ENCODE measurements at places on chromosomes 12 and 14.

DNA sequence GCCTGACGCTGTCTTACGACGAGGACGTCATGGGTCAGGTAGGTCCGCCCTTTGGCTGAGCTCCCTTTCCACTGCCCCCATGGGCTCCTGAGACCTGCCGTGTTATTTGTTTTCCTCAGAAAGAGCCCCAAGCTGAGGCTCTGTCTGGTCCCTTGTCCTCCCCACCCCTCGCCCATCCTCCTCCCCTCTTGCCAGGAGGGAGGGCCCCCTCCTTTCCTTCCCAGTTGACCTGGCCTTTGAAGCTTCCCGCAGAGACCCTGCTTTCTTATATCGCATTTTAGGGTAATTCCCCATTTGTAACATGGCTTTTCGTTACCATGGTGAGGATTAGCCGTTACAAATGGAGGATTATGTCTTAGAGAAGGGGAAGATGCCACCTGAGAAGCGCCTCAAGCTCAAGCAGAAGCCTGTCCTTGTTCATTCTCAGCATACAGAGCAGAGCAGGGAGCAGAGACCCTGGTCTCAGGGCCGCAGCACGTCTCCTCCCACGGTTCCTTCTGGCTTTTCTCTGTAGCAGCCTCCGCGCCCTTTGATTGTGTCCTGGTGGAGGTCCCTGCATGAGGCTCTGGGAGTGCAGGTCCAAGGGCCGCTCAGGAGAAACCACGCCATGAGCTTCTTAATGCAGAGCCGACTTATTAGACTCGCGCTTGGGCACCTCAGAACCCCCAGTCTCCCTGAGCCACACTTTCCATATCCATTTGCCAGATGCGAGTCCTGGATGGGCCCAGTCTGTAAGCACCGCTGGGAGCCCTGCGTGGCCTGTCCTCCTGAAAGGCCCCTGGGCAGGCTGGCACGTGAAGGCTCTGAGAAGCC lies 47.2 kb downstream of the UBE3B start:
- DNase-seq: no peak

DNA sequence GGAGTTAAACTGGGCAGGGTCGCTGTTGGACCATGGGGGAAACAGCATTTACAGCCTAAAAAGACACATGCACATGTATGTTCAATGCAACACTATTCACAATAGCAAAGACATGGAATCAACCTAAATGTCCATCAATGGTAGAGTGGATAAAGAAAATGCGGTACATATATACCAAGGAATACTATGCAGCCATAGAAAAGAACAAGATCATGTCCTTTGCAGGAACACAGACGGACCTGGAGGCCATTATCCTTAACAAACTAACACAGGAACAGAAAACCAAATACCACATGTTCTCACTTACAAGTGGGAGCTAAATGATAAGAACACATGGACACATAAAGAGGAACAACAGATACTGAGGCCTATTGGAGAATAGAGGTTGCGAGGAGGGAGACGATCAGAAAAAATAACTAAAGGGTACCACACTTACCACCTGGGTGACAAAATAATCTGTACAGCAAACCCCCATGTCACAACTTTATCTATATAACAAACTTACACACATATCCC lies 25.0 kb upstream of the SRP54 start:
- no peak for DNase-seq

DNA sequence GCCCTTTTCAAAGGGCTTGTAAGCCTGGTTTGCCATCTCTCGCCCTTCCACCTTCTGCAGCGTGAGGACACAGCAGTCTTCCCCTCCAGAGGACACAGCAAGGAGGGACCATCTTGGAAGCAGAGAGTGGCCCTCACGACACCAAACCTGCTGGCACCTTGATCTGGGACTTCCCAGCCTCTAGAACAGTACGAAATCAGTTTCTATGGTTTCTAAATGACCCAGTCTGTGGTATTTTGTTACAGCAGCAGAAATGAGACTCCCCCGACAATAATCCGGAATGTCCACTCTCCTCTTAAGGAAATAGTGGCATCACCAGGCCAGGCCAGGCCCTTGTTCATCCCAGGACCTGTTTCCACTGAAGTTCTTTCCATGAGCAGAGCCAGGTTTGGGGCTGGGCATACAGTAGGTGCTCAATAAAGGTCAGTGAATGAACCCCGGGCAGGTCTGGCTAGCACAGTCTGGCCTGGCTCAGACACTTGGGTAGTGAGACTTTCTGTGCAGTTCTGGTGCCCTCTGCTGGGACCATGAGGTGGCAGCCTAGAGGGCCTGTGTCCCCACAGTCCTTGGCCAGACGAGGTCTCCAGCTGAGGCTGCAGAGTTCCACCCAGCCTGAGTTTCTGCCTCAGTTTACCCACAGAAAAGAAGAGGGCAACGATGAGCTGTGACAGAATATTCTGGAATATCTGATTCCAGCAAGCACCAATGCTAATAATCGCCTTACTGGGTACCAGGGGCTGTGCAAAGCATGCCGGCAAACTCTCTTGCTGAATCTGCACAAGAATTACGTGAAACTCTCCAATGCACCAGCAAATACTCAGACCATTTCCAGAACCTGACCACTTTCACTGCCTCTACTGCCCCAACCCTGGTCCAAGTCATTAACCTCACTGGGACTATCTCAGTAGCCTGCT lies 14.0 kb downstream of the ABCB9 start:
- peak; percentile 98 for DNase-seq

- DNase-seq: no peak
Observed at GRCh38 chr12:76312315-76312714, 35.9 kb downstream of the BBS10 start.

GRCh38 chr14:31930493-31931240 lies 146.4 kb upstream of the ARHGAP5 start:
- DNase-seq: peak; percentile 50

DNA sequence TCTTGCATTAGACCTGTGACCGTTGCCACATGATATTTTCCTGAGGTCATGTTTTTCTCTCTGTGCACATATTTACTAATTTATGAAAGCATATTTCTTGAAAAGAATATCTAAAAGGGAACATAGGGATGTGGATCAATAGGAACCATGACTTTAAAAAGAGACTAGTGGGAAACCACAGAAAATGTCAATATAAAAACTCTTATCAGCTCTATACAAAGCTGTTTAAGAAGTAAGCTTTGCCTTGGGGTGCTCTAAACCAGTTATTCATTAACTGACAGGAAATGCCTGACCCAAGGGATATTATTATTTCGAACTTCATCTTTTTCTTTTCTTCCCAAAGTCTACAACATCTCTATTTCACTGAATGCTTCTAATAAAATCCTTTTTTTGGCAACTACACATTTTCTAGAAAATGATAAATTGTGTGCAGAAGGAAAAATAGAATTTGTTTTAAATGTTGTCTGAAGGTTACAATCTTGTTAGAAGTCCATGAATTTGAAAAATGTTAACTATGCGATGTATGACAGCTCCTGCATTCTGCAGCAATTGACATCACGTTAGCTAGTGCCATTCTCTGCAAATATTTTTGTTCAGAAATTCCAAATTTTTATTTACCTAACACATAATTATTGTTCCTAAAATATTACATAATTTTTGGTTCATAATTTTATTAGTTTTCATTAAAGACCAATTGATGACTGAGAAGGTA lies 345.0 kb downstream of the SLC16A7 start:
- DNase-seq: no peak

- DNase-seq: no peak
Observed at GRCh38 chr12:24600551-24600950, 348.4 kb downstream of the BCAT1 start.

DNA sequence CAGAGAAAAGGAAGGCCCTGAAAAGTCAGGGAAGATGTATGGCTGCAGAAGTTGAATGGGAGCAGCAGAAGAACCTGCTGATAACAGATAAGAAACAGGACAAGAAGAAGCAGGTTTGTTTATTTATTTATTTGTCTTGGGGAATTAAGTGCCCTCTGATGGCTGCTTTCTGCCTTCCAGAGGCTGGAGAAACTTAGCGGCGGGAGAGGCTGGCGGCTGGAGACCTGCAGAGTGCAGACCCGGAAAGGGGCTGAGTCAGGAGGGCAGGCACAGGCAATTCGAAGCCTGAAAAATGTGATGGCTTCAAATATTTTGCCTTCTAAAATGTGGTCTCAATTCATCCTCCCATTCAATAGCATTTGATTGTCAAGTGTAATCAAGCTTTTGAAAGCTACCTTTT lies 168.2 kb upstream of the GZMB start:
- no peak for DNase-seq
